ENCODE measurements at places on chromosomes 2 and 18.

- DNase-seq, result no peak
Observed at GRCh38 chr2:219483451-219484342, 15.0 kb upstream of the GMPPA start.

- no peak for DNase-seq
Observed at GRCh38 chr18:21241301-21242048, 557 bp upstream of the GREB1L start.

GRCh38 chr2:96145848-96146152 lies 560 bp upstream of the DUSP2 start:
- DNase-seq, result no peak

- no peak for DNase-seq
Observed at GRCh38 chr2:50723286-50723938, 308.5 kb downstream of the NRXN1 start.

DNA sequence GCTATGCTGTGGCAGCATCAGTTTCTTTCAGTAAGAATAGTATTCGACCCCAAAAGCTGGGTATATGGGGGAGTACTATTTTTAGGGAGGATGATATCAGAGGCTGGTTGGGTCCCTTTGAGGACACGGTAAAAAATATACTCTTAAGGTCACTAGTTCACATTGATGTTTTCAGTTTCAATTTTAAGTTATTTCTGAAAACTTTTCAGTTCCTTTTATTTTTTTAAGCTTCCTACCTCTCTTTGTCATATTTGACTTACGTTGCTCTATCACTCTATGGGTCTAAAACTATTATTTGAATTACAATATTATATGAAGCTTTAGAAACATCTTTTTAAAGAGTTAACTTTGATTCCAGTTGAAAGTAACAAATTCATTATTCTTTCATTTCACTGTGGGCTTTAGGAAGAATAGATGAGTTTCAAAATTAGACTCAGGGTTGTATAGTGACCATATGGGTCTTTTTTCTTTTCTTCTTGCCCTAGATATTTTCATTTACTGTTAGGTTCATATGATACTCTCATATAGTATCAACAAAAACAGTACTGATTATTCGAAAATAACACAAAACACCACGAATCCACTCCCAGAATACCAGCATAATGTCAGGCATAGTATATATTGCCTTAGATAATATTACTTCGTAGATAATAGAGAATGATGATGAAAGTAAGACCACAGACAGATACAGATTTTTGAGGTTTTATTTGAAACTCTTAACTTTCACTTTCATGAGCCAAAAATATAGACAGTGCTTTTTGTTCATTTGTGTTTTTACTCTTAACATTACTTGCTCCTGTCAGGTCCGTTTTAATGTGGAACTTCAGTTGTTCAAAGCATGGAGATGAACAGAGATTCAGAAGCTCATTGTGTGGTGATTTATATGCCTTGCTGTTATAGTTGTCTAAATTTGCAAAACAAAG lies 9.8 kb downstream of the RMDN2 start:
- DNase-seq, result no peak

- no peak for DNase-seq
Observed at GRCh38 chr18:66813138-66813537, 209.2 kb upstream of the CDH19 start.

DNA sequence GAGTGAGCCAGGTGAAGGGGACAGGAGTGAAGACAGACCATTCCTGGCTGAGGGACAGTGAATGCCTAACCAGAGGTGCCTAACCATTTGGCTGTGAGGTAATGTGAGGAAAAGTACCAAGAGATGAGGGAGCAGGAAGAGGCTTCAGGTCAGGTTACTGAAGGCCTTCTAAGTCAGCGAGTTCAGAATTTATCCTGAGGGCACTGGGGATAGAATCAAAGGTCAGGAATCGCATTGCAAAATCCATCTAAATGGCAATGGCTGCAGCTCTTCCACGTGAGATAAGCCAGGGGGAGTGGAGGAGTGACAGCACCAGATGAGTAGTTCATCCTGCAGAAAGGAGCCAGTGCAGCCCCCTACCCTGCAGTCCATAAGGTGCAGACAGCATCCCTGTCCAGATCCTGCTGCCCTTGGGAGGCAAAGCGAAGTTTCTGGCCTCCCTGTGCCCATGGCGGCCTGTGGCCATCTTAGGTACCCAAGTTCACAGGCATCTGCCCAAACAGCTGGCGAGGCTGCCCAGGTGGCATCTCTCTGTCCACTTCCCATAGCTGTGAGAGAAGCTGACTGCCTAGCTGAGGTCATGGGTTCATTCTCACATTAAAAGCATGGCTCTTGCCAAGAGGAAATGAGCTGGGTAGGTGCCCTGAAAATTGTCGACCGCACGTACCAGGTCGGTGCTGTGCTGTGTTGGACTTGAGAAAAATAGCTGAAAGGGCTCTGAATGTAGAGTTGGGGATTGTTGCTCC lies 49.5 kb downstream of the CYP27C1 start:
- DNase-seq, result no peak

GRCh38 chr2:71558300-71559051 lies 105.1 kb downstream of the DYSF start:
- DNase-seq, result no peak

DNA sequence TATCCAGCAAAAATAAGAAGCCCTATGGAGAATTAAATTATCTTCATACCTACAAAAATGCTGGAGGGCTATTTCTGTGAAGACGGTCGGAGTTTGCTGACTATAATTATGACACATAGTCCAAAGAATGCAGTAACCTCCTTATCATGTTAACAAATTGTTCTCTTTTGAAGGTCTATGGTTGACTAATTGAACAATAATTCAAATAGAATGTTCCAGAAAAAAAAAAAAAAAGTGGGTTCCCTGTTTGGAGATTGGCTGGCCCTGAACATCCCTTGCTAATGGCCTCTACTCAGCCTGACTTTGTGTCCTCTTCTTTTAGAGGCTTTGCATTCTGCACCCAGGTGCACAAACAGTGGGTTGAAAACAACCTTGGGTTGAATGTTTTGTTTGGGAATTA lies 82.8 kb upstream of the CCBE1 start:
- DNase-seq, result no peak

DNA sequence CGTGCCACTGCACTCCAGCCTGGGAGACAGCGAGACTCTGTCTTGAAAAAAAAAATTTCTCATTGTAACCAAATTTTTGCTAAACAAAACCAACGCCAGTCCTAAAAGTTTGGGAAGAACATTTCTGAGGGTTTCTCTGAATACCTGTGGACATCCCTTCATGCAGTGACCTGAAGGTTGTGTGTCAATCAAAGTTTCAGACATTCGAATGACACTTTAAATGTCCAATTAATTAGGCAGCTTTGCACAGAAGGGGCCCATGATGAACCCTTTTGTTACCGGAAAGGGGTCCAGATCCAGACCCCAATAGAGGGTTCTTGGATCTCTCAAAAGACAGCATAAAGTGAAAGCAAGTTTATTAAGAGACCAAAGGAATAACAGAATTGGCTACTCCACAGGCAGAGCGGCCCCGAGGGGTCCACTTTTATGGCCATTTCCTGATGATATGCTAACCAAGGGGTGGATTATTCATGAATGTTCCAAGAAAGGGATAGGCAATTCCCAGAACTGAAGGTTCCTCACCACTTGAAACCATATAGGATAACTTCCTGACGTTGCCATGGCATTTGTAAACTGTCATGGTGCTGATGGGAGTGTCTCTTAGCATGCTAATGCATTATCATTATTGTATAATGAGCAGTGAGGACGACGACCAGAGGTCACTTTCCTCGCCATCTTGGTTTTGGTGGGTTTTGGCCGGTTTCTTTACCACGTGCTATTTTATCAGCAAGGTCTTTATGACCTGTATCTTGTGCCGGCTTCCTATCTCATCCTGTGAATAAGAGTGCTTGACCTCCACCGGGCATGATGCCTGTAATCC lies 27.5 kb upstream of the HPCAL1 start:
- DNase-seq, result no peak

GRCh38 chr18:52554180-52554579 lies 214.2 kb downstream of the DCC start:
- no peak for DNase-seq

GRCh38 chr2:185921048-185921756 lies 182.6 kb downstream of the FSIP2 start:
- no peak for DNase-seq

DNA sequence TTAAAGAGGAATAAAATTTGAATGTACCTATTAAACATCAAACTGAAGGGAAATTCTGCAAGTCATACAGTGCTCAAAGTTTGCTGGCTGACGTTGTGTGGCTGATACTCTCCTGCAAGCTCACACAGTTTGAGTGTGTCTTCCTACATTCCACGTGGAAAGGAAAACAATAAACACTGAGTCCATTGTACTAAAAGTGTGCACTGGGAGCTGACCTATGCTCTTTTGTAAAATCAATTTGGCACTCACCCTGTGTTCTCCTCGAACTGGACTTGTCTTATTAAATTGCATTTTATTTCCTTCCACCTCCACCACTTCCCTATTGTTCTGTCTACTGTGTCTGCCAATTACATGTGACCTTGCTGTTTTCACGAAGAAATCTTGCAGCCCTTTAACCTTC lies 458.0 kb downstream of the CPS1 start:
- DNase-seq, result no peak

DNA sequence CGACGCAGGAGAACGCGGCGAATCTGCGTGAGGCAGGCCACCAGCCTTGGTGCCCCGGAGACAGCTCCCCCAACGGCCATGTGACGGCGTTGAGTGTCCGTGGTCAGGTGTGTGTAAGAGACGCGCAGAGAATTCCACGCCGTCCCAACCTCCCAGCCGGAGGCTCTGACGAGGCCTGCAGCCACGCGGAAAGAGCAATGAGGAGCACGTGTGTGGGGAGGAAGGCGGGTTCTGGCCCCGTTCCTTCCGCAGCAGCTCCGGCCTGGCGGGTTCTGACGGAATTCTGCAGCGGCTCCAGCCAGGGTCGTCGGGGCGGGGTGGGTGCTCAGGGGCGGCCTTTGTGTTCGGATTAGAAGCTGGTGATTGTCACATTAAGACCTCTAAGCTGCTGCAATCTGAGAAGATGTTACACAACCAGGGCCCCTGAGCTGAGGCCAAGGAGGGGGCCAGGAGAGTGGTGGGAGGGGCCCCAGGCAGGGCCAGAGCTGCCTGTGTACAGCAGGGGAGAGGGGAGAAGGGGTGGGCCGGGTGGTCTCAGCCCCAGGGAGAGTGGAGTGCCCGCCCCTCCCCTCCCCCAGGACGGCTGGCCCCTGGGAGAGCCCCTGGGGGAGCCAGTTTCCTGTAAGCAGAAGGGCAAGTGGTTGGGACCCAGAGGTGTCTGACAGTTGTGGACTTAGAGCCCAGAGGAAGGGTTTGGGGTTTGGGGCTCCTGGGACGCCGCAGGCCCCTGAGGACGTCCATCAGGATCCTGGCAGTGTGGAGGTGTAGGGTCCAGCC lies 5.1 kb upstream of the GAL3ST2 start:
- DNase-seq, result no peak

DNA sequence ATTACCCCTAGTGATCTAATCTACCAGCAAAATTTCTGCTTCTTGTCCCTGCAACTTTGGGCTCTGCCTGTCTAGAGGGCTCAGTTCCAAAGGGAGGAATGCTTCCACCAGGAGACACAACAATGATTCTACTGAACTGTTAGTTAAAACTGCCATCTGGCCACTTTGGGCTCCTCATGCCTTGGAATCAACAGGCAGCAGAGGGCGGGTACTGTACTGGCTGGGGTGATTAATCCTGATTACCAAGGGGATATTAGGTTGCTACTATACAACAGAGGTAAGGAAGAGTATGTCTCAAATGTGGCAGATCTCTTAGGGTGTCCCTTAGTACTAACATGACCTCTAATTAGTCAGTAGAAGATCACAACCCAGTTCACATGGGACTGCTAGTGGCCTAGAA lies 21.4 kb downstream of the HADHA start:
- no peak for DNase-seq

DNA sequence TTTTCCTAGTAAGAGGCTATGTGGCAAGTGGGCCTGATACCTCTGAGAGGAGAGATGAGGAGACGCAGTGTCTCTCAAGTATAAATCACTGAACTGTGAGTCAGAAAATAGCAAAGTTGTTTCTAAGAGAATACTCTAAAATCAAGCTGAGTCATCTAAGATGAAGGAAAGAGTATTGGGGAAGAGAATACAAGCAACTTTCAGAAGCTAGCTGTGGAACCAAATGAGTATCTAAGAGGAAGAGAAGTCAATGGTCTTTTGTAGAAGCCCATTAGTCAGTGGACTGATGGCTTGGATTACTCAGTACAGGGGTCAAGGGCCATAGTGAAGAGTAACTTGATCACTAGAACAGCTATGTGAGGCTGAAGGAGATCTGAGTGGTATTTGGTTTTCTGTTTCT lies 2.7 kb upstream of the DCC start:
- DNase-seq, result no peak

DNA sequence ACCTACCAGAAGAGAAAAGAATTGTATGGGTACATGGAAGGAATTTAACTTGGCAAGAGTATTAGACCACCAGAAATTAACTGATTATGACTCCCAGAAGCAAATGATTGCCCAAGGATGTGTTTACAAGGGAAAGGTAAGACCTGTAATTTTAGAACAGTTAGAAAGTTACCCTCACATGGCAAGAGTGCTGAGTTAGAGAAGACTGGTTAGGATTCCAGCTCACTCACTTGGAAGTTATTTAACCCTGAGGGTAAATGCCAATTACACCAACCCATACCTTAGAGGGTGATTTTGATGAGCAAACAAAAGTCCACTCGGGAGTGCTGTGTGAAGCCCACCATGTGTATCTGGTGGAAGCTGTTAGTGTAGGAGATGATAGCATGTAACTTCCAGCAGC lies 170.2 kb downstream of the TPGS2 start:
- no peak for DNase-seq

DNA sequence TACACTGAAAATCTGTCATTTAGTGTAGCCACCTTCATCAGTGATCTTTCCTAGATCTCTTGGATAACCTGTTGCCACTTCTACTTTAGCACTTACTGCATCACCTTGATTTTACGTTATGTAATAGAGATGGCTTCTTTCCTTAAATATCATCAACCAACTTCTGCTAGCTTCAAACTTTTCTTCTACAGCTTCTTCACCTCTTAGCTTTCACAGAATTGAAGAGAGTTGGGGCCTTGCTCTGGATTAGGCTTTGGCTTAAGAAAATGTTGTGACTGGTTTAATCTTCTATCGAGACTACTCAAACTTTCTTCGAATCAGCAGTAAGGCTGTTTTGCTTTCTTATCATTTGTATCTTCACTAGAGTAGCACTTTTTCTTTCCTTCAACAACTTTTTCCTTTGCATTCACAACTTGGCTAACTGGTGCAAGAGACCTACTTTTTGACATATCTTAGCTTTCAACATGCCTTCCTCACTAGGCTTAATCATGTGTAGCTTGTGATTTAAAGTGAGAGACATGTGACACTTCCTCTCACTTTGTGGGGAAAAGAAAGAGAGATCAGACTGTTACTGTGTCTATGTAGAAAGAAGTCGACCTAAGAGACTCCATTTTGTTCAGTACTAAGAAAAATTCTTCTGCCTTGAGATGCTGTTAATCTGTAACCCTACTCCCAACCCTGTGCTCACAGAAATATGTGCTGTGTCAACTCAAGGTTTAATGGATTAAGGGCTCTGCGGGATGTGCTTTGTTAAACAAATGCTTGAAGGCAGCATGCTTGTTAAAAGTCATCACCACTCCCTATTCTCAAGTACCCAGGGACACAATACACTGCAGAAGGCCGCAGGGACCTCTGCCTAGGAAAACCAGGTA lies 99.6 kb downstream of the ATL2 start:
- no peak for DNase-seq

Data from left renal pelvis (tissue), 4 donors.